ENCODE measurements at places on chromosomes 6 and 20.

GRCh38 chr6:55239099-55239498 lies 64.8 kb downstream of the HCRTR2 start:
- DNase-seq = no peak

- no peak for DNase-seq
Observed at GRCh38 chr20:10134176-10134575, 84.5 kb upstream of the SNAP25 start.

GRCh38 chr6:157760589-157761330 lies 62.3 kb upstream of the SNX9 start:
- DNase-seq = no peak

GRCh38 chr6:98941319-98941718 lies 6.4 kb downstream of the FBXL4 start:
- no peak for DNase-seq

DNA sequence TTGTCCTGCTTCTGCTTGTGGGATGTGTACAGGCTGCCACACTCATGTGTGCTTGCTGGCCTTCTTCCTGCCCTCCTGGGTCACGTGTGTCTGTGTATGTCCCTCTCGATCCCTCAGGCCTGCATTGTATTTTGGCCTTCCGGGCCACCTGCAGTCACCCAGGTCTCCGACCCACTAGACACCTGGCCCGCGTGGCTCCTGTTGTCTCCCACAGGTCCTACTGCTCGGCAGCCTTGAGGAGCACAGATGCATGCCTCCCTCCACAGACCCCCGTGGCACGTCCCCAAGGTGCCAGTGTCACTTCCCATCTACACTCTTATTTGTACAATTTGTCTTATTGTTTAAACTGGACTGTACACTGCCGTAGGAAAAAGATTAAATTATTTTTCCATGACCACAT lies 43.1 kb downstream of the FOXC1 start:
- no peak for DNase-seq

DNA sequence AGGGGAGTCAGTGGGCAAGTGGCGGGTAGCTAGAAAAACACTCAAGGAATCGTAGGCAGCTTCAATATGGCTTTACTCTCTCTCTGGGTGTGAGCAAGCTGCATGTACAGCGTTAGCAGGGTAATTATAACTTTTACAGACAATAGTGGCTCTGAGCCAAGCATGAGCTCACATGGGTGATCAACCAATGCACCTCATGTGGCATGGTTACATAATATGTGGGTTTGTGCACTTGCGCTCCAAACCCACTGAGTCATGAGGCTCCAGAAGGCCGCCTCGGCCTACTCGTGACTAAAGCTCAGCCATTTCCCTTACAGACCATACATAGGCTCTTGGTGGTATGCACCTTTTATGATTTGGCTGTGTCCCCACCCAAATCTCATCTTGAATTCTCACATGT lies 78.4 kb upstream of the FBXL4 start:
- no peak for DNase-seq

DNA sequence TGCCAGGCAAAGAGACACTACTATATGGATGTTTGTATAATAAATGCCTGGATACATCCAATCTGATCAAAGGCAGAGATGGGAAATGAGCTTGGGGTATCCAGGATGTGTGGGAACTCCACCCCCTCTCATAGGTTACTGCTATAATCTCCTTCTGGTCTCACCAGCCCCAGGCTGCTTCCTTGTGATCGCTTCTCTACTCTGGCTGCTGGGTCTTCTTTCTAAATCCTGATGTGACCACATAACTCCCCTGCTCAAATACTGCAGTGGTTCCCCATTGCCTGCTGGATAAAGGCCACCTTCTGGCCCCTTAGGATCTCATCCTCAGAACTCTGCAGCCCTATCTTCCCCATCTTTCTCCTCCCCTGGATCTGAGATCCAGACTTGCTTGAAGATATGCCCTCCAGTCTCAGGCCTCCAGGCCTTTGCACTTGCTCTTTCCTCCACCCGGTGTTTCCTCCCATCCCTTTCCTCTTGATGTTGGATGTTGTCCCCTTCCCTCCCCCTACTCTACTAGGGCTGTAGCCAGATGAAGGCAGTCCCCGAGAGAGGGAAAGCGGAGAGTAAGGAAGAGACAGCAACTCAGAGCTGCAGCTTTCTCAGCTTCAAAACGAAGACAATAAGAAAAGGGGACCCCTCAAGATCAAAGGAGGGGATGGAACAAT lies 828 bp upstream of the XKR7 start:
- DNase-seq = no peak

GRCh38 chr20:48467622-48468021 lies 360.2 kb downstream of the PREX1 start:
- no peak for DNase-seq

- DNase-seq = no peak
Observed at GRCh38 chr20:57532104-57532503, 7.2 kb upstream of the CTCFL start.

DNA sequence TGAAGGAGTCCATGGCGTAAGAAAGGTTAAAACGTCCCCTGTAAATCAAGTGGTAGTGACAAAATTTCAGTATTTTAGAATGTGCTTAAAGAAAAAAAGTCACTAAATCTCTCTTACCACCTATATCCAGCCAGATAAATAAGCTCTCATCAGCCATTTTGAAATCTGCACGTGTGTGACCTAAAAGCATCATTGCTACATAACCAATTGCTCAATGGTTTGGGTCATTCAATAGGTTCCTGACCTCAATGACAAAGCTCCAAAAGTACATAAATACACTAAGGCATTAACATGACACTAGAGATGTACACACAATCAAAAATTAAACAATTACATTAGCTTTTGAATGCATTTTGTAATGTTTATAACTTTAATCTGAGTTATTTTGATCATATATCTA lies 272.4 kb downstream of the GMDS start:
- DNase-seq = no peak

- no peak for DNase-seq
Observed at GRCh38 chr6:37556881-37557644, 57.4 kb upstream of the CCDC167 start.

DNA sequence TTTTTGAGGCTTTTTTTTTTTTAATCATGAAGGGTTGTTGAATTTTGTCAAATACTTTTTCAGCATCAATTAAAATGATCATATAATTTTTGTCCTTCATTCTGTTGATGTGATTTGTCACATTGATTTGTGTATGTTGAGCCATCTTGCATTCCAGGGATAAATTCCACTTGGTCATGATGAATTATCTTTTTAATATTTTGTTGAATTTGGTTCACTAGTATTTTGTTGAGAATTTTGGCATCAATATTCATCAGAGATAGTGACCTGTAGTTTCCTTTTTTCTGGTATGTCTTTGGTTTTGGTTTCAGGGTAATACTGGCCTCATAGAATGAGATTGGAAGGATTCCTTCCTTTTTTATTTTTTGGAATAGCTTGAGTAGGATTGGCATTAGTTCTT lies 221.9 kb upstream of the ZNF217 start:
- DNase-seq = no peak

DNA sequence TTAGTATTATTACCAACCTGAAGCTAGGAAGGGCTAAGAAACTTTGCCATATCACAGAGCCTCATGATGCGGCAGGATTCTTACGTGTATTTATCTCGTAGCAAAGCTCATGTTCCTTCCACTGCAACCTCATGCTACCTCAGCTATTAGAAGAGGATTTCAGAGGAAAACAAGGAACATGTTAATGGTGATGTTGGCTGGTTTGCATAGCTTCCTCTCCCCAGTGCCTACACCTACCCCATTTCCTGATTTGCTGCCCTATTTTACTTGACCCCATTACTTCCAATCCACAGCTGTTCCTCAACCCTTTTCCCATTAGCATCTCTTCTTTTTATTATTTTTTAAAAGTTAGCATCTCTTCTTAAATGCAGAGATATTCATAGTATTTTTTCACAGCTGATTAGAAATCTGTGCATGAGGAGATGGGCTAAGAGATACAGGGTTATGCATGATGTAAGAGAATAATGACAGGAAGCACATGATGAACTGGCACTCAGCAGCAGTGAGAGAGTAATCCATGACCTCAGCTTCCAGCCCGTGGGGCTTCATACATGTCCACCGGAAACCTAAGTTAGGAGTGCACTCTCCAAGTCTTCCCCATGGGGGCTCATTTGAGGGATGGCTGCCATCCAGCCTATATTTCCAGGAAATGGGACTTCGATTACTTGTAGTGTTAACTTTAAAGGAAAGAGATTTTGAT lies 106.1 kb upstream of the ASF1A start:
- no peak for DNase-seq

DNA sequence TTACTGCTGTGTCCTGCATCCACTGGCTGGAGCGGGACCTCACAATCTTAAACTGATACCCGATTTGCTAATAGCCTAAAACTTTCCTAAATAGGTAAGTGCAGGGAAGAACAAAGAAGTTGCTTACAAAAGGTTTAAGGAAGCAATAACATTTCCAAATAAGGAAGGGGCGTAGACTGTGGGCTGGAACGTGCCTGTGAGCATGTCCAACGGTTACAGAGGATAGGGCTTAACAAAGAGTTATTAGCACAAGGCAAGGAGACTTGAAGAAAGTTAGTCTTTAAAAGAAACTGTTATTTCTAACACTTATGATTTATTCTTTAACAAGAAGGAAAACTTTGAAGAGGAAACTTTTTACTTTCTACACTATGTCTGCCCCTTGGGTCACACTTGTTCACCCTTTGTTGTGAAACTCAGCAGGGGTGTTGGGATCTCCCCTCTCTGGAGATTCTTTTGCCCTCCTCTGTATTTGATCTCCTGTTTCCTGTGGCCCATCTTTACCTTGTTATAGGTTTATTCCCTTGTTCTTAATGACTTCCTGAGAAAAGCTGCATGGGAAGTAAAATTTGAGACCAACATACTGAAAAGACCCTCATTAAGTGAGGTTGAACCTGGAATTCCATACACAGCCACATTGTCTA lies 28.7 kb downstream of the KAT14 start:
- DNase-seq = no peak

GRCh38 chr6:9515633-9516606 lies 899.0 kb downstream of the TFAP2A start:
- peak; percentile 10 for DNase-seq

DNA sequence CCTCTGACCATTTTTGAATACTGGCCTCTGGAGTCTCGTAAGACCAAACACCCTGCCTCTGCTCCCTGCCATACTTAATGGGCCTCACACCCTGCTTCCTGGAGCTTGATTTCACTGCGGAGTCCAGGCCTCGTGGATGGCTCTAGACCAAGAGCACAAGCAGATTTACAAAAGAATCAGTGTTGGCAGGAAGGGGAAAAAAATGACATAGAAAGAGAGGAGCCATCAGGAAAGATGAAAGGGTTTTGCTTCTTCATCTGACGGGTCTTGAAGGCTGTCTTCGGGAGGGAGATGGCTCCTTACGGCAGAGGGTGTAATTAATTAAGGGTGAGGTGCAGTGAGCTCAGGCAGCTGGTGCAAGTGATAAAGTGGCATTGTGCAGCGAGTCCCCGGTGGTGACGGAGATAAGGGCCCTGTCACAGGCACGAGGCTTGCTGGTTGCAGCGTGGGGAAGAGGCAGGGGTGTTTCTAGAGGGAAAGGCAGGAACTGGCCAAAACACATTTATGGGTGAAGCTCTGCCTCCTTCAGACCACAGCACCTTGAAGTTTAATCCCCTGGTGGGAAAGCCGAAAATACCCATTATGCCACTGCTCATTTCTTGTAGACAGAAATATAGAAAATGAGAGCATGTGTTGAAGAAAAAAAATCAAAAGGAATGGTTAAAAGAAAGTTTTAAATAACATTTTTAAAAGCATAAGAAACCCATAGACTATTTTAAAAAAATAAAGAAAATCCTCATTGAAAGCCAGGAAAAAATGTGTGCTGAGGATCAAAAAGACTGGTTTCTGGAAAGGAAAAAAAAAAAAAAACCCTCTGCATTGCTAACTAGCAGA lies 128.6 kb upstream of the LRFN2 start:
- no peak for DNase-seq

GRCh38 chr20:4469910-4470309 lies 251.8 kb upstream of the PRND start:
- DNase-seq = no peak

DNA sequence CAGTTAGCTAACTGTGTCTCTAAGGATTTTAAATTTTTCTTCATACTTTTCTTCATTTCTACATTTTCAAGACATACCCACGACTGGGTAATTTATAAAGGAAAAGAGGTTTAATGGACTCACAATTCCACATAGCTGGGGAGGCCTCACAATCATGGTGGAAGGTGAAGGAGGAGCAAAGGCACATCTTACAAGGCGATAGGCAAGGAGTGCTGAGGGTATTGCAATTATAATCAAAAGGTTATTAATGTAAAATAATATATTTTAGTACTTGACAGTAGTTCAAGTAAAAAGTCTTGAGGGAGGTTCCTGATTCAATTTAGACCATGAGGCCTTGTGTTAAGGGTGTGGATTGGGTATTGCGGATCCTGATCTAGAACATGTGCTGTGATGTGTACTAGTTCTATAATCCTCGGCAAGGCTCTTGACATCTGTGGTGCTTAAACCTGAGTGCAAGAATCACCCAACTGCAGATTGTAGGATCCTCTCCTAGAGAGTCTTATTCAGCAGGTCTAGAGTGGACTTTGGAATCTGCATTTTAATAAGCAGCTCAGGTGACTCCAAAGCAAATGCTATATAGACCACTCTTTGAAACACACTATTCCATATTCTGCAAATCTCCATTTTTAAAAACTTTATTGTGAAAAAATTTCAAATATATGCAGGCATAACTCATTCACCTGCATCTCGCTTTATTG lies 7.2 kb upstream of the ABCC10 start:
- no peak for DNase-seq

DNA sequence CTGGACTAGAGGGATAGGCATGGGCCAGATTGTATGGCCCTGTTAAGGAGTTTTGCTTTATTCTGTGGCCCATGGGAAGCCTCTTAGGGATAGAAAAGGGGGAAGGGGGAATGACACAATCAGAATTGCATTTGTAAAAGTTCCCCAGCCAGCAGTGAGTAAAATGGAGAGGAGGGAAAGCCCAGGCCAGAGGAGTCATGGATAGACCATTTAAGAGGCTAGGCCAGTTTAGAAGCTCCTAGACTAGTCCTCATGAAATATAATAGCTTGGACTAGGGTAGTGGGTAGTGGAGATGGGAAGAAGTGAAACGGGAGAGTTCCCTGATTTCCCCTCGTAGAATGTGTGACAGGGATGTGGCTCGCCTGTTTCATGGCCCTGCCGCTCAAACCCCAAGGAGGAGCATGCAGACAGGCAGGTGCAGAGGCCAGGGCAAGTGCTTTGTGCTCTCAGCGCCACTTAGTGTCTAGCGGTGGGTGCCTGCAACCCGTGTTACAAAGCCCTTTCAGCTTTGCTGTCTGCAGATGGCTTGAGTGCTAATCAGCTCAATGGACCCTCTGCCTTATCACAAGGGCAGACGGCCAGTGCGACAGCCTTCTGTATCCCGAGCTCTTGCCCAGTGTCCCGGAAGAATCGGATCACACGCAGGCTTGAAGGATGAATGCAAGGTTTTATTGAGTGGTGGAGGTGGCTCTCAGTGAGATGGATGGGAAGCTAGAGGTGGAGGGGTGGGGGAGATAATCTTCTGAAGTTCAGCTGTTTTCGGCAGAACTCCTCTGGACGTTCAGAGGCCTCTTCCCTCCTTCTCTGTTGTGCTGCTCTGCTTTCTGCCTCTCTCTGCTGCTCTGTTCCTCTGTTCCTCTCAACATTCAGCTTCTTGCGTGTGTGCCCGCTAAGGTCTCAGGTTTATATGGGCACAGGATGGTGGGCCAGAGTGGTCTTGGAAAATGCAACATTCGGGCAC lies 141.1 kb downstream of the CEP57L1 start:
- no peak for DNase-seq

Data from right kidney (tissue), 9 donors.